ENCODE measurements at places on chromosomes 13 and 19. TPM values are rescaled to one million over a fixed set of nuclear protein-coding genes. Genes with fewer than 3 reads are reported as not detected.

The CYP4F12 gene
- total RNA-seq, result 23.6 TPM

The GRK1 gene
- not detected for total RNA-seq

The CYP2A6 gene
- not detected for total RNA-seq

The NLRP5 gene
- 0.35 TPM for total RNA-seq

DNA sequence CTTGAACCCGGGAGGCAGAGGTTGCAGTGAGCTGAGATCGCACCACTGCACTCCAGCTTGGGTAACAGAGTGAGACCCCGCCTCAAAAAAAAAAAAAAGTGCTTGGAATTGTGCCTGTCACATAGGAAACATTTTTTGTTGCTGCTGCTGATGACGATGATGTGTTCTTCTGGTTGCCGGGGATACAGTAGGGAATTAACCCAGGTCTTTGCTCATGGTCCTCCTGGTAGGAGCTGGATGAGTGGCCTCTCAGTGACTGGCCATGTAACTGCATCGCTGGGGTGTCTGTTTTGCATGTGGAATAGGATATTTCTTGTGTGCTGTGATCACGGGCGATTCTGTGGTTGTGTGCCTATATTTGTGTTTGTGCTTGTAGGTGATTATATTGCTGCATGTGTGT, 4.7 kb upstream of the CNFN start:
- no peaks in the 10 kb centered on the region for H3K27me3 ChIP-seq
- peaks cover 5% of the 10 kb centered on the region for H3K4me1 ChIP-seq
- no peaks in the 10 kb centered on the region for H3K36me3 ChIP-seq

The KCNC3 gene
- total RNA-seq, result 0.85 TPM

- H3K27me3 ChIP-seq, result no peaks in the 10 kb centered on the region
- H3K36me3 ChIP-seq, result no peaks in the 10 kb centered on the region
- H3K4me1 ChIP-seq, result no peaks in the 10 kb centered on the region
- DNase-seq, result no peak
These were observed 991 bp downstream of the OBI1 start for GRCh38 chr13:78657699-78658629.

The IL4I1 gene
- 1.2 TPM for total RNA-seq

The EPN1 gene
- 27.9 TPM for total RNA-seq

DNA sequence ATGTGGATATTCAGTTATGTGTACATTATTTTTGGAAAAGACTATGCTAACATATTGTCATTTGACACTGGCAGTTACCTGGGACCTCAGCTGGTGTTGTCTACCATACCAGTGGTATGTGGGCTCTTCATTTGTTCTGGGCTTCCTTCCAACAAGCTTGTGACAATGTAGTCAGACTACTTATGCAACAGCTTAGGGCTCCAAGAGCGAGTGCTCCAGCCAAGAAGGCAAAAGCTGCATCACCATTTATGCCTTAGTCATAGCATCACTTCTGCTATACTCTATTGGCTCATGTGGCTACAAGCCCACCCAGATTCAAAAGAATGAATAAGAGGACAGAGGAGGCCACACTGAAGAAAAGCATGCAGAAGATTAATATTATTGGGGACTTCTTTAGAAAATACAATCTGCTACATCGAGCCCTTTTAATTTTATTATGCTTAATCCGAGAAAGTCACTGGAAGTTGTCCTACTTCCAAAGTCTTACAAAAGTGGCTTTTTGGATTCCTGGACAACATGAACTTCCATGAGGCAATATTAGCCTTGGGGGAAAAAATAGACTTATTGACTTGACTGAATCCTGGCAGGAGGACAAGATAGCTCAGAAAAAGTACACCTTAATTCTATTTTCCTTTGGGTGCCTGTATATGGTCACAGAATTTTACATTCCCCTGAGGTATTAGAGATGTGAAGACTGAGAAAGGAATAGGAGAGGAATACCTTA, 529.4 kb upstream of the HTR2A start:
- H3K4me3 ChIP-seq, result no peak overlapping the region
- DNase-seq, result no peak
- H3K36me3 ChIP-seq, result no peaks in the 10 kb centered on the region
- H3K27ac ChIP-seq, result no peak overlapping the region
- no peaks in the 10 kb centered on the region for H3K4me1 ChIP-seq
- H3K27me3 ChIP-seq, result no peaks in the 10 kb centered on the region

GRCh38 chr19:16470911-16471811, 609 bp downstream of the EPS15L1 start:
- peak overlapping the region; percentile 59 for H3K4me3 ChIP-seq
- no peaks in the 10 kb centered on the region for H3K36me3 ChIP-seq
- no peaks in the 10 kb centered on the region for H3K4me1 ChIP-seq
- peak overlapping the region; percentile 74 for H3K27ac ChIP-seq
- no peak for DNase-seq

GRCh38 chr19:48568345-48568886, 16.4 kb downstream of the SULT2B1 start:
- H3K27ac ChIP-seq, result peak overlapping the region; percentile 4
- no peaks in the 10 kb centered on the region for H3K27me3 ChIP-seq
- H3K4me1 ChIP-seq, result no peaks in the 10 kb centered on the region

The CHST8 gene
- 0.26 TPM for total RNA-seq
